ENCODE measurements at places on chromosomes 4 and X.

DNA sequence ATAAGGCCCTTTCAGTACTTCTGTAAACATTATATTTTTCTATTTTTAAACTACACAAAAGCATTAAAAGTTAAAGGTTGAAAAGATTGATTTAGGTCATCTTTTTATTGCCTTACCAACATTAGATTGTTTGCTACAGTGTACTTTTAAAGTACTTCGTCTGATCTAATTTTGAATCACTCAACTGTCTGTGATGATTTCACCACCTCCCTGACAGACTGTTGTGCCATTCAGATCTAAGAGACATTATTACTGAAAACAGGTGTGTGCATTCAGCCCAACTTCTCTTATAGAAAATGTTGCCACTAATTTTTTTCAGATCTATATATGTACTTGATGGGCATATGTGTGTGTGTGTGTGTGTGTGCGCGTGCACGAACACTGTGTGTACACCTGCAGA lies 39.3 kb downstream of the GASK1B start:
- DNase-seq, result no peak

DNA sequence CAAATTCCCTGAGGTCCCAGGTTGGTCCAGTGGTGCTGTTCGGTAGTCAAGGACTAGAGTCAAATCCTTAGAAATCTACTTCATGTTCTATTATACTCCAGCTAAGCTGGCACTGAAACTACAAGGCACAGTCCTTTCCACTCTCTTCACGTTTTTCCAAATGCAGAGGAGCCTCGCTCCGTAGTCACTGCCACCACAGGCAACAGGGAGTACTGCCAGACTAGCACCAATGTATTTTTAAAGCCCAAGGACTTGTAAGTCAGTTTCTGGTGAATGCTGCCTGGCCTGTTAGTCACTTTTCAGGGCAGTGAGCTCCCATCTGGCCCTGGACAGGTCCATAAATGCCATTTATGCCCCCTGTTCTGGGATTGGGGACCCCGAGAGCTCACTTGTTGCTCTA lies 323.5 kb downstream of the FAM47A start:
- DNase-seq, result no peak

DNA sequence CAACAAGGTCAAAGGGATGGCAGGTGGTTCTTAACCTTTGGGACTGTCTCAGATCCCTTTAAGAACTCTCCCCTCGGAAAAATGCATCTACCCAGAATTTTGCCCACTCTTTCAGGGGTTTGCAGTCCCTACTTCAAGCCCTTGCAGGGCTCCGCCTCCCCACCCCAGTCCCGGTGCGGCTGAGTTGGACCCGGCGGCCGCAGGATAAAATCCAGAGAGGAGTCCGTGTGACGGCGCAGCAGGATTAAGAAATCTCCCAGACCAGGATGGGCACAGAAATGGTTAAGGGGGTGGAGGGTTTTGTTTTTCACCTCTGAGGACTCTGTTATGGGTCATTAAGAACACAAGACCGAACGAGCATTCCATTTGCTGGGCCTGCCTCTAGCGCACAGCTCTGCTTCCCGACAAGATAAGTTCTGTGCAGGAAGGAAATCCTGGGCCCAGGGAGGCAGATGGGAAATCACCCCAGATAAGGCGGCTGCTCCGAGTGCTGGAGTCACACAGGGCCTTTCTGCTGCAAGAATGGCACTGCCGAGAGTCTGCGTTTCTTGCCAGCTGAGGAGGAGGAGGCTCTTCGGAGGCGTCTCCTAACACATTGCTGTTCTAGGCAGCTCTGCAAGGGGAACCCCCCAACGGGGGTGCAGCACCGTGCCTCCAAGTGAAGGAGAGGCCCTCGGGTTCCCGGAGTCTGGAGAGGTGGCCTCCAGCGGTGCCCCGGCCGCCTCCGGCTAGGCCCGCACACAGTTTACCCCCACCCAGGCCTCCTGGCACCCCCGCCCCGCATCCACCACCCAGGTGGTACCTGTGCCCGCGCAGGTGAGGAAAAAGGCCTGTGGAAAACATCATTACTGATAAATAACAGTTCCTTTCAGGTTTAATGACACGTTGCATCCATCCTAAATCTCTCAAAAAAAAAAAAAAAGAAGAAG lies 277.6 kb downstream of the BCOR start:
- no peak for DNase-seq

- DNase-seq, result no peak
Measured at GRCh38 chrX:40468033-40468846, 112.5 kb upstream of the ATP6AP2 start.

All from stimulated activated CD4-positive, alpha-beta T cell treated with anti-CD3 and anti-CD28 coated beads, TNF-alpha, amount 100 ng/mL, for 1 hour (primary cell).